Astrocyte (in vitro differentiated cells and primary cell): ENCODE measurements at places on chromosomes 1 and 21. TPM values are rescaled to one million over a fixed set of nuclear protein-coding genes. Genes with fewer than 3 reads are reported as not detected.

Gene ALPL
- 24.3 and 45.4 TPM in 2 replicates for total RNA-seq

Gene ERICH3
- total RNA-seq: not detected in 2 replicates

Gene HSF2BP
- total RNA-seq: 3.2 TPM in 2 replicates

Gene AXDND1
- total RNA-seq: 0.19 and 1.1 TPM in 2 replicates

Gene CFAP298
- 28.2 and 28.7 TPM in 2 replicates for total RNA-seq

Gene GJA4
- not detected in 2 replicates for total RNA-seq

Gene SYT6
- 0.38 and 0.39 TPM in 2 replicates for total RNA-seq

Gene CCDC185
- not detected in 2 replicates for total RNA-seq

Gene WNT2B
- 18.0 and 18.5 TPM in 2 replicates for total RNA-seq

- DNase-seq: no peak
- H3K27me3 ChIP-seq: no peaks in the 10 kb centered on the region
- peaks cover 8% of the 10 kb centered on the region for H3K4me1 ChIP-seq
- H3K4me3 ChIP-seq: no peak overlapping the region
- H3K36me3 ChIP-seq: no peaks in the 10 kb centered on the region
Measured at GRCh38 chr1:65955503-65955902, 162.8 kb downstream of the PDE4B start.

GRCh38 chr21:42089093-42089631 is 18.0 kb downstream of the UMODL1 start:
- peaks cover 8% of the 10 kb centered on the region for H3K4me1 ChIP-seq
- no peak overlapping the region for H3K27ac ChIP-seq
- DNase-seq: no peak
- H3K4me3 ChIP-seq: no peak overlapping the region
- peaks cover 3% of the 10 kb centered on the region for H3K27me3 ChIP-seq

- H3K27ac ChIP-seq: no peak overlapping the region
- H3K4me3 ChIP-seq: no peak overlapping the region
- no peaks in the 10 kb centered on the region for H3K36me3 ChIP-seq
- H3K27me3 ChIP-seq: no peaks in the 10 kb centered on the region
- no peaks in the 10 kb centered on the region for H3K4me1 ChIP-seq
- DNase-seq: no peak
Measured at GRCh38 chr21:46179708-46180078, 4.6 kb downstream of the SPATC1L start.

DNA sequence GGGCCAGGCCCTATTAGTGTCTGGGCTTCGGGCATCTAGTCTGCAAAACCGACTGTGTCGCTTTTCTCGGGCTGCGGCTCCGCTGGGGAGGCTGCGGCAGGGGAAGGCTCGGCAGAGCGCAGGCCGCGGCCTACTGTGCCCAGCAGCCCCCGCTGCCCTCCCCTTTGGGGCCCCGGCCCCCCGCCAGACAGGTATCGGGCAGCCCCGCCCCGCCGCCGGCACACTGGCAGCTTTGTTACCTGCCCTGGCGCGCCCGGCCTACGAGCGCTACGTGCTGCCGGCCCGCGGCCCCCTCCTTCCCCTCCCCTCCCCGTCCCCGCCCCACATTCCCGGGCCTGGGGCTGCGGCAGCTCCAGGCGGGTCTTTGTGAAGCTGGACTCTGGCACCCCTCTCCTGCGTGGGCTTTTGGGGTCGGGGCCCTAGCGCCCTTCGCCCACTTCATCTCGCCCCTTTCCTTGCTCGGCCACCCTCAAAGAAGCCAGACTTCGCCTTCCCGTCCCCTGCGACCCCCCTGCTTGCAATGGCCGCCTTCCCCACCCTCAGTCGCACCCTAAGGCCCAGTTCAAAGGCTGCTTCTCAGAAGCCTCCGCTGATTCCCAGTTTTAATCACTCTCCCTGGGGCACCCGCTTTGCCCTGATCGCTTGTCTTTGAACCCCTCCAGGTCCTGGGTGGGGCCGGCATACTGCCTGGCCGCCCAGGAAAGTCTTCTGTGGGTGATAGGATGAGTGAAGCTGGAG is 48.9 kb upstream of the SLC2A1 start:
- no peaks in the 10 kb centered on the region for H3K27me3 ChIP-seq
- no peak overlapping the region for H3K4me3 ChIP-seq
- no peak overlapping the region for H3K27ac ChIP-seq

DNA sequence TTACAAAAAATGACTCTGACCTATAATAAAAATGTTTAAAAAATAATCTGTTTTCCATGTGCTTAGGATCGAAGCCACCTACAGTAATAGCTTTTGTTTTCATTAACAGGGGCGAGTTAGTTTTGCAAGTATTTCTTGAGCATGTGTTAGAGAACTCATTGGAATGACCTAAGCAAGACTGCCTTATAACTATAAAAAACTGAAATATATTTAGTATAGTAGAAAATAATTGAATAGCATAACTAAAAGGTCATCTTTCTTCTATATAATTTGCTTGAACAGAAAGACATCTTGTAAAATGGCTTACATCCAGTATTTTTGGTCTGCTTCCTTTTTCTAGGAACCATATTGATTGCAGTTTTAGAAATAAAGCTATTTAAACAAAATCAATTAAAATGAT is 241.5 kb upstream of the NRIP1 start:
- DNase-seq: no peak
- no peak overlapping the region for H3K27ac ChIP-seq
- no peaks in the 10 kb centered on the region for H3K27me3 ChIP-seq
- peaks cover 5% of the 10 kb centered on the region for H3K4me1 ChIP-seq
- H3K4me3 ChIP-seq: no peak overlapping the region

DNA sequence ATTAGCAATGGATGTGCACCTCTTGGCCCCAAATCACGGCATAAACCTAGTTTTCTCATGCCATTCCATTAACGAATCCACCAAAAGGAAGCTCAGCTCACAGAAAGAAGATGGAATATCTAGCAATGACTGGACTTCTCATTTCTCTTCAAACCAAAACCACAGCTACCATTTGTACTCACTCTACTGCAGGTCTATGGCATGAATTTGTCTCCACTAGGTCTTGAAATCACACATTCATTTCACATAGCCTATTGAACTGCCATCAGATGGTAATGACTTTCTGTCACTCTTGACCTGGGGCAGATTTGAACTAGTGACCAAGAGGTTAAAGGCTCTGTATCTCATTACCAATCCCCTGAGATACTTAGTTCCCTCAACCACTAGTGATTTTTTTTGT is 382.7 kb downstream of the DPYD start:
- no peaks in the 10 kb centered on the region for H3K4me1 ChIP-seq
- H3K36me3 ChIP-seq: no peaks in the 10 kb centered on the region
- no peak overlapping the region for H3K4me3 ChIP-seq

DNA sequence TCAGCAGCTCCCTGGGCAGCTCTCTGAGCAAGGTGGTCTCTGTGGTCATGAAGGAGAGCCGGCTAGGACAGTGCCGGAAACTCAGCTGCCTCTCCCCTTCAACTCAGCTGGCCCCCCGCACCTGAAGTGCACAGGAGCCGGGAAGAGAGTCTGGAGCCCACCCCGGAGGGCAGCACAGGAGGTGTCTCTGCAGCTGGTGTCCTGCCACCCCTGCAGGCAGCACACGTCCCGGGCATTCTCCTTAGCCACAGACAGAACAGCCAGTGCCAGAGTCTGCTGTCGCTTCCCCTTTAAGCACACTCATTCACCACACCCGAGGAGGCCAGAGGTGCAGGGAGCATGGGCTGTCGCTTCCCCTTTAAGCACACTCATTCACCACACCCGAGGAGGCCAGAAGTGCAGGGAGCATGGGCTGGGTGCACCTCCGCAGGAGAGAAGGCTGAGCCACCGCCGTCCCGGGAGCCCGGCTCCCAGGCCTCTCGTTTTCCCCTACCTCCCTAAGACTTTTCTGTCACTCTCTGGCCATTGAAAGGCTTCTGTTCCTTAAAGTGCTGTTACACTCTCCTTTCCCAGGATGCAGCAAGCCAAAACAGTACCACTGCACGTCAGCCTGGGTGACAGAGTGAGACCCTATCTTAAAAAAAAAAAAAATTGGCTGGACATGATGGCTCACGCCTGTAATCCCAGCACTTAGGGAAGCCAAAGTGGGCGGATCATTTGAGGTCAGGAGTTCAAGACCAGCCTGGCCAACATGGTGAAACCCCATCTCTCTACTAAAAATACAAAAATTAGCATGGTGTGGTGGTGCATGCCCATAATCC is 16.9 kb upstream of the SAMD11 start:
- H3K36me3 ChIP-seq: no peaks in the 10 kb centered on the region
- H3K27me3 ChIP-seq: peaks cover 5% of the 10 kb centered on the region
- no peak overlapping the region for H3K4me3 ChIP-seq
- H3K4me1 ChIP-seq: peaks cover 25% of the 10 kb centered on the region

GRCh38 chr1:18557621-18558465 is 72.8 kb upstream of the PAX7 start:
- no peak overlapping the region for H3K4me3 ChIP-seq
- H3K27ac ChIP-seq: no peak overlapping the region
- no peaks in the 10 kb centered on the region for H3K36me3 ChIP-seq
- peaks cover 2% of the 10 kb centered on the region for H3K27me3 ChIP-seq
- no peak for DNase-seq
- H3K4me1 ChIP-seq: no peaks in the 10 kb centered on the region

GRCh38 chr1:41891199-41891896 is 27.4 kb downstream of the HIVEP3 start:
- peak overlapping the region; percentile 11 for H3K4me3 ChIP-seq
- DNase-seq: no peak
- H3K27ac ChIP-seq: peak overlapping the region; percentile 22
- no peaks in the 10 kb centered on the region for H3K36me3 ChIP-seq

DNA sequence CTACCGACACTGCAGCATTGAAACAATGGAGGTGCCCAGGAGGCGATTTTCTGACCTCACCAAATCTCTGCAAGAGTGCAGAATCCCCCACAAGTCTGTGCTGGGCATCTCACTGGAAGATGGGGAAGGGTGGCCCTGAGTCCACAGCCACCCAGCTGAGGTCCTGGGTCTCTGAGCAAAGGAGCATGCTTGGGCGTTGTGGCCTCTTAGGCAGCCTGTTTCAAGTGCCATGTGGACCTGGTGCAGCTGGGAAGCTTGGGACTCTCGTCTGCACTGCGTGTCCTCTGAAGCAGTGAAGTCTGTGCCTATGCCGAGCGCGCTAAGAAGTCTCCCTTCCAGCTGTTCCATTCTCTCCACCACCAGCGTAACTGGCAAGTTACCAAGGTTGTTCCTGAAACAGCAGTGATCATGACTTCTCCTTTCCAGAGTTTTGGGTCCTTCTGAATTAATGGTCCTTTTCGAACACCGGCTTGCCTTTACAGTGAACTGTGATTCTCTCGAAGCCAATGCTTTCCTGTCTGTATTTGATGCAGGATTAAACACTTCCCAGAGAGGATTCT is 5.0 kb upstream of the PLA2G2C start:
- no peak overlapping the region for H3K27ac ChIP-seq
- no peaks in the 10 kb centered on the region for H3K36me3 ChIP-seq
- DNase-seq: no peak
- H3K4me1 ChIP-seq: peaks cover 2% of the 10 kb centered on the region
- H3K4me3 ChIP-seq: no peak overlapping the region
- peaks cover 46% of the 10 kb centered on the region for H3K27me3 ChIP-seq

DNA sequence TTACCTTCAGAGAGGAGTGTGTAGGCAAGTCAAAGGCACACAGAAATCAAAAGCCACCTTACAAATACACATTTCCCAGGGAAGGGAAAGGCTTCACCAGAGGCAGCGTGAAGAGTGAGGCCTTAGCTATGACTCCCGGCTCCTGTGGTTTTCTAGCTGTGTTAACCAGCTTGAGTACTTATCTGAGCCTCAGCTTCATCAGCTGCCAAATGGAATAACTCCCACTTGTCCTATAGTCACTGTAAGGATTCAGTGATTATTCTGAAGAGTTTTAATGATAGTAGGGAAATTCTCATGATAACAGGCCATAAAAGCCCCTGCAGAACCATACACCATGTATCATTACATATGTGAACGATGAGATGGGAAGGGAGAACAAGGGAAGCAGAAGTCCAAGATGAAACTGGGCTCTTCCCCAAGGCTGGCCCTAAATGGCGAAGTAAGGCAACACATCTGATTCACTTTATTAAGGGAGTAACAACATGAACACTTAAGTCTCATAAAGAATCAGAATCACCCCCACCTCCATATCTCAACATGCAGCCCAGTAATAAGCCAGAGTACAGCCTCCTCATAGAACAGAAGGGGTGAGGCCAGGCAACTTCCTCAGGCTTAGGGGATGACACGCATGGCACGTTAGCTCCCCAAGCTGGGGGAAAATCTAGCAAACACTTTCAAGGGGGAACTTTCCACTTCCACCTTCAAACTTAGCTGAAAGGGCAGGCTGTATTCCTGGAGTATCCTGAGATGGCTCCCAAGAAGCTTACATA is 63.7 kb downstream of the SLC66A1 start:
- H3K4me3 ChIP-seq: no peak overlapping the region
- no peak for DNase-seq
- no peak overlapping the region for H3K27ac ChIP-seq
- H3K27me3 ChIP-seq: no peaks in the 10 kb centered on the region
- H3K36me3 ChIP-seq: peaks cover 36% of the 10 kb centered on the region
- peaks cover 8% of the 10 kb centered on the region for H3K4me1 ChIP-seq

DNA sequence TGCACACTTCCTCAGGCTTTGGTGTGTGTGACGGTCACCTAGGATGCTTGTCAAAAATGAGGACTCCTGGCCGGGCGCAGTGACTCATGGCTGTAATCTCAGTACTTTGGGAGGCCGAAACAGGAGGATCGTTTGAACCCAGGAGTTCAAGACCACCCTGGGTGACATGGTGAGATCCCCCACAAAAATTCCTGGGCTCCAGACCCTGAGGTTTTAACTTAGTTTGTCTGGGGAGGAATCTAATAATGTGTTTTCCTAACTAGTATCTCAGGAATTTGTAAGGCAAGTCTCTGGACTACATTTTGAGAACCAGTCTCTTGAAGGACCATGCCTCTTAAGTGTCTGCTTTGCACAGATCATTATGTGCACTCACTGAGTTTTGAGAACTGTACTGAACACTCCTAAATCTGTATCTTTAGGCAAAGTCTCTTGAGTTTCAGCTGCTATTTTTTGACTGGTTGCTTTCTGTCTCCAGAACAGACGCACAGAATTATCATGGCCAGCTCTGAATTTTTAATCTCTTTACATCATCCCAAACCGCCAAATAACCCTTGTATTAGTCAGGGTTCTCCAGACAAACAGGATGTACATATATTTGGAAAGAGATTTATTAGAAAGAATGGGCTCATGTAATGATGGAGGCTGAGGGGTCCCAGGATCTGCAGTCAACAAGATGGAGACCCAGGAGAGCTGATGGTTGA is 45.5 kb upstream of the VANGL1 start:
- peak overlapping the region; percentile 59 for H3K27ac ChIP-seq
- peak; percentile 35 for DNase-seq
- peaks cover 11% of the 10 kb centered on the region for H3K4me1 ChIP-seq
- no peak overlapping the region for H3K4me3 ChIP-seq

DNA sequence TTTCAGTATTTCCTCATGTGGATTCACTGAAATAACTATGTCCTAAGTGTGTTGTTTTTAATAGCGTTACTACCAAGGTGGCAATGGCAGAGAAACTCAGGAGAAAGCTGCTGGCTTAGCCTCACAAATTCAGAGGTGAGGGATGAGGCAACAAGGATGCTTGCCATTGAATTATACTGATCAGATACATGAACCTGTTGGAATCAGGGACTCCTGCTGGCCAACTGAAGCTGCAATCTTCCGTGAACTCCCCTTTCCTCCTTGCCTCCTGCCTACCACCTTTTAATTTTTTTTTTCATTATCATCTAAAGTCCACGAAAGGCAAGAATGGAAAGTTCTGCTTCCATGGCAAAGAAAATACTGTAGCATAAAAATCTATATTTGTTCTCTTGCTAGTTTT is 254.7 kb downstream of the NFIA start:
- peaks cover 78% of the 10 kb centered on the region for H3K27me3 ChIP-seq
- H3K36me3 ChIP-seq: no peaks in the 10 kb centered on the region
- H3K4me3 ChIP-seq: no peak overlapping the region
- peaks cover 13% of the 10 kb centered on the region for H3K4me1 ChIP-seq
- H3K27ac ChIP-seq: no peak overlapping the region

- no peak for DNase-seq
- no peaks in the 10 kb centered on the region for H3K36me3 ChIP-seq
- H3K4me1 ChIP-seq: no peaks in the 10 kb centered on the region
- H3K27ac ChIP-seq: no peak overlapping the region
- H3K4me3 ChIP-seq: no peak overlapping the region
Measured at GRCh38 chr1:209324901-209325871, 258.3 kb upstream of the CAMK1G start.
